ENCODE measurements at places on chromosomes 7 and 10. TPM values are rescaled to one million over a fixed set of nuclear protein-coding genes. Genes with fewer than 3 reads are reported as not detected.

DNA sequence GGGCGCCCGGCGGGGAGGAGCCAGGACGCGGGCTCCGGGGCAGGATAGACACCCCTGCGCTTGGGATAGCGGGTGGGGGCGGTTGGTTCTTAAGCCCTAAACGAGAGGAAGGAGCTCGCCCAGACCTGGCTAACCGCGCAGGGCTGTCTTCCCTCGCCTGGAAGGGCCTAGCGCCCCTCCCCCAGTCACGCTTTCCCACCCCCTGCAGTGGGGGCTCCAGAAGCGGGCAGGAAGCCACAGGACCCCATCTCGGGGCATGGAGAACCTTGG, 6.5 kb downstream of the SHH start:
- no peak for ATAC-seq

DNA sequence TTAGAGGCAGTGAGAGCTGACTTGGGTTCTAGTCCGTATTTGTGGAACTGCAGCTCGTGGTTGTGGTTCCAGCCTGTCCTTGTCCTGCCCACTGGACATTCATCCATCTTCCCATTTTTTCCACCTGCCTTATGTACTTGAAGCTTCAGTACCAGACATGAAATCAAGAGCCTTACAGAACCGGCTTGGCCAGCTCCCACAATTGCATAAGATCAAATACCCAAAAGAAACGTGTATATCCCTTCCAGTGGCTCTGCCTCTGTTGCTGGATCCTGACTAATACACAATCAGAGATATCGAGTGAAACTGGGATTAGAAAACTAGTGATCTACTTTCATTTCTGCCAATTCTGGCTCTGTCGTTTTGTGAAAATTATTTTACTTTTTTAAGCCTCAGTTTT, 23.8 kb upstream of the LIPA start:
- no peak for ATAC-seq

GRCh38 chr10:29810816-29811215, 176.0 kb upstream of the SVIL start:
- ATAC-seq = no peak

GRCh38 chr10:97584060-97584797, at the start of gene HOGA1:
HOGA1 (plus strand) TSS chr10:97584389; CDS start chr10:97584704, 315 bp downstream.
- ATAC-seq = peak; percentile 86

DNA sequence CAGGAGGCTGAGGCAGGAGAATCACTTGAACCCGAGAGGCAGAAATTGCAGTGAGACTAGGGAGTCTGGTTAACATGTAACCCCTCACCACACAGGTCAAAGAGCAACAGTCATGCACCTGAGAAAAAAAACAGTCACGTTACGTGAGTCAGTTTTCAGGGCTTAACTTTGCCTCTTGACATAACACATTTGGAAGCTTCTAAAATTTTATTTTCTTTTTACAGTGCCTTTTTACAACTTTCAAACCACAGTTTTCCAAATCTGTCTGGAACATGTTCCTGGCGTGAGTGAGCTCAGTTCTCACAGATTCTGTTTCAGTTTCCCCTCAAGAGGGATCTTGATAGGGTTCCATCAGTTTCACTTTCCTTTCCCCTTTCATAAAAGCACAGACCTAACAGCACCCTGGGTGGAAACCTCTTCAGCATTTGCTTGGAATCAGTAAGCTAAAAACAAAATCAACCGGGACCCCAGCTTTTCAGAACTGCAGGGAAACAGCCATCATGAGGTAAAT, 4.4 kb downstream of the IFIT3 start:
- no peak for ATAC-seq

GRCh38 chr10:129954492-129955315, 9.4 kb downstream of the EBF3 start:
- no peak for ATAC-seq

Gene CYP26C1
- not detected for total RNA-seq

DNA sequence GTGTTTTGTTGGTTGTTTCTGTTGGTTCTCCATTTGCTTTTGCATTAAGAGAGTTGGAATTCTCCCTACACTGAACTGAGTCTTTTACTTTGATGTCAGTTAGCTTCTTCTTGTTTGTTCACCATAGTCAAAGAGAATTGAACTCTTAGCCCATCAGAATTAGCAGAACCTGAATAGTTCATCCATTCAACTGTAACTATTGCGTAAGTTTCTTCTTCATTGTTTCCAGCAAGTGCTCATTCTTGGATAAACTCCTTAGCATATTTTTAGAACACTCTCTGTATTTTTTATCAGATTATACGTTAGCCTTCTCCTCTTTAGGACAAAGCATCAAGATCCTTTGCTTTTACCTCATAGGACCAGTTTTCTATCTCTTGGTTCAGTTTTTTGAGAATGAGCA, 128.4 kb upstream of the RAB11FIP2 start:
- no peak for ATAC-seq

Gene SGCE
- 138 TPM for total RNA-seq

Gene NET1
- total RNA-seq = 401 TPM

- ATAC-seq = no peak
These were observed 25.0 kb downstream of the MAPK8 start for GRCh38 chr10:48331436-48331835.
